ENCODE measurements at places on chromosomes 13 and 19.

DNA sequence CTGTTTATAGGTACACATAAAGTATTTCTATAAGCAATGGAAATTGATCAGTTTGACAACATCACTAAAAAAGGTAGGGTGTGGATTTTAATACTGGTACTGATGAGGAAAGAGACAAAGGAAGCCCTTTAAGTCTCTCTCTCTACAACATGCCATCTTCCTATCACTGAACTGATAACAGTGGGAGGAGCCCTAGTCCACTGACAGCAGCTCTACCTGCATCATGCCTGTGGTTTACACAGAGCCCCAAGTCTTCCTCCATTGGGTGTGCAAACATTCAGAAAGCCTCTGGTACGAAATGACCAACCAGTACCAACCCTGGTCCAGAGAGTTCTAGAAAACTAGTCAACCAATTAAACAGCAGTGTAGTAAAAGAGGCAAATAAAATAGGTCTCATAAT lies 53.4 kb downstream of the KLF12 start:
- DNase-seq: no peak

GRCh38 chr13:109436841-109437240 lies 349.5 kb downstream of the IRS2 start:
- no peak for DNase-seq

GRCh38 chr19:35144600-35145436 lies 1.8 kb downstream of the FXYD7 start:
- DNase-seq: peak; percentile 41

DNA sequence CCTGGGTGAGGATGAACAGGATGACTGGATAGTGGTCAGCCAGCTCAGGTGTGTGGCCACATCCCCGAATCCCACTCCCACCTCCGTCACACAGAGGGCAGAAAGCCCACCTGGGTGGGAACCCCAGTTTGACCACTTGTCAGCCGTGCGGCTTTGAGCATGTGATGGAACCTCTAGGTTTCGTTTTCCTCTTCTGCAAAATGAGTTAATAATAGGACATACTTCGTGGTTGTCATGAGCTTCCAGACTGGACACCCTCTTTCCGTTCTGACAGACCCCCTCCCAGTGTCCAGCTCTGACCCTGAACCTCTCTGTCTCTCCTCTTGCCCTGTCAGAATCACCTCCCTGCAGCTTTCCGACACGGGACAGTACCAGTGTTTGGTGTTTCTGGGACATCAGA lies 1.8 kb downstream of the AXL start:
- DNase-seq: no peak

GRCh38 chr19:48989701-48990291 lies 3.3 kb downstream of the GYS1 start:
- no peak for DNase-seq

DNA sequence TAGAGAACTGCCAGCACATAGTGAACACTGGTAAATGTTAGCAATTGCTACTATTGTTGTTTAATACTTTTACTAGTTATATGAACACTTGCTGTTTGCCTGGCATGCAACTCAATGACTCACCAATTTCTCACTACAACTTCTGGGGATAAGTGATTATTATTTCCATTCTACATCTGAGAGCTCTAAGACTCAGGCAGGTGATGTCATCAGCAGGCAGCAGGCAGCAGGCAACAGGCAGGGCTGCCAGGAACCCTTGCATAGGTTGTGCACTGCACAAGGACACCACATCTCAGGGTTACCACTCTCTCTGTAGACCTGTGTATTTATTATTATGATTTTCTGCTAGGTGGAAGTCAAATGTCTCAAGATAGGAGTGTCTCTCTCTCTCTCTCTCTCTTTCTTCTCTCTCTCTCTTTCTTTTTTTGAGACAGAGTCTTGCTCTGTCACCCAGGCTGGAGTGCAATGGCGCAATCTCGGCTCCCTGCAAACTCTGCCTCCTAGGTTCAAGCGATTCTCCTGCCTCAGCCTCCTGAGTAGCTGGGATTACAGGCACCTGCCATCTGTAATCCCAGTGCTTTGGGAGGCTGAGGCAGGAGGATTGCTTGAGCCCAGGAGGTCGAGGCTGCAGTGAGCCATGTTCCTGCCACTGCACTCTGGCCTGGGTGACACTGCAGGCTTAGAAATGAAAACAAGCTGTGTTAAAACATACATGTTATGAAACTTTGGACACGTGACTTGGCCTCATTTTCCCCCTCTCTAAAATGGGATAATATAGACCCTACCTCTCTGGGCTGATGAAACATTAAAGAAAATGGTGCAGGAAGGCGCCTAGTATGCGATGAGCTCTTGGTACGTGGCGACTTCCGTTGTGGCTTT lies 22.7 kb downstream of the HPN start:
- DNase-seq: peak; percentile 9

- DNase-seq: no peak
Observed at GRCh38 chr13:114109641-114110041, 22.8 kb downstream of the RASA3 start.

GRCh38 chr19:42111384-42111783 lies 20.9 kb downstream of the POU2F2 start:
- DNase-seq: no peak

DNA sequence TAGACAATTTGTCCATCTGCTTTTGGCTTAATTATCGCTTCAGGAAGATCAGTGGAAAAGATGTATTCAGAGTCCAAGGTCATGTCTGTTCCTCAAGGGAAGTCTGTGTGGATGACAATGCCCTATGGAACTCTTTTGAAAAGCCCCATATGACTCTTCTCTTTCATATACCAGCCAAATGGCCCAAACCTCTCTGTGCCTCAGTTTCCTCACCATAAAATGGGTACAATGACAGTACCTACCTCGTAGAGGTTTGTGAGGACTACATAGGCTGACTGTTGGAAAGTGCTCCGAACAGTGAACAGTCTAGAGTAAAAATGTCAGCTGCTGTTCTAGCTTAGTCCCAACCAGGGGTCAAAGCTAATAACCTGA lies 104.6 kb downstream of the COL4A2 start:
- no peak for DNase-seq
